ENCODE measurements at places on chromosomes 2 and 18.

DNA sequence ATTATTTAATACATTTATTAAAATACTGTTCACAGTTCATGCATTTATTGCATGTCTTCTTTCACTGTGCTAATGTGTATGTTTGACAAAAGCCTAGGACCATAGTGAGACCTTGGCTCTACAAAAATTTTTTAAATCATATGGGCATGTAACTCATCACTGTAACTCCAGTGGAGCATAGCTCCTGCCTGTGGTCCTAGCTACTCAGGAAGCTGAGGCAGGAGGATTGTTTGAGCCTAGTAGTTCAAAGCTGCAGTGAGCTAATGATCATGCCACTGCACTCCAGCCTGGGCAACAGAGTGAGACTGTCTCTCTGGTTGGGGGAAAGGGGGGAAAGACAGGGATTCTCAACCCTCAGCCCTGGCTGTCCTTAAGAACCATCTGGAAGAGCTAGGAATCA, 137.8 kb downstream of the PRKCE start:
- no peak for DNase-seq

DNA sequence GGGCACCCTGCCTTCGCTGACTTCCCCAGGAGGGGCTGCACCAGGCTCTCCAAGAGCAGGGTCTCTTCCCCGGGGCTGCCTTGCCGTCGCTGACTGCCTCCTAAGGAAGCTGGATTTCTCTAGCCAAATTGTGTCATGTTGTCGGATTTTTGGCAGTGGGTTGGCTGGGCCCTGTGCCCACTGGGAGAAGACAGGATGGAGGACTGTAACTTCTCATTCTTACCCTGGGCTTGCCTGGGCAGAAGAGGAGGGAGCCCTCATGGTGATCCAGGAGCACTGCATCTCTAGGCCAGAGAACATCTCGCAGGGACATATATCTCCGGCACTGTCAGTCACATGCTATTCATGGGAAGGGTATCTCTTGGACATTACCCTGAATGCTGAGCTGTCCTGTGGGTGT, 6.3 kb downstream of the MYO7B start:
- DNase-seq = no peak

DNA sequence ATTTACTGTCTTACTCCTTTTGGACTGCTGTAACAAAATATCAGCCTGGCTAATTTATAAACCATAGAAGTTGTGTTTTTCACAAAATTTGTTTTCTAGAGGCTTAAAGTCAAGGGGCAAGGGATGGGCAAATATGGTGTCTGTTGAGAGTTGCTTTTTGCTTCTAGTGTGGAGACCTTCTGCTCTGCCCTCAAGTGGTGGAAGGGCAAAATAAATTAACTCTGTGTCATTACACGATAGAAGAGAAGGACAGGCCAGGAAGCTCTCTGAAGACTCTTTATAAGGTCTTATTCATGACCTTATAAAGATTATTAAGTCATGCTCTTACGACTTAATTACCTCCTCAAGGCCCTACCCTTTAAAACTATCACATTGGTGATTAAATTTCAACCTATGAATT, 181.2 kb upstream of the LRATD1 start:
- no peak for DNase-seq

GRCh38 chr2:37091873-37092272, 7.6 kb downstream of the GPATCH11 start:
- DNase-seq = no peak

GRCh38 chr2:20184067-20184938, 40.6 kb downstream of the SDC1 start:
- DNase-seq = no peak

GRCh38 chr2:95270541-95271081, 3.6 kb upstream of the PROM2 start:
- no peak for DNase-seq

DNA sequence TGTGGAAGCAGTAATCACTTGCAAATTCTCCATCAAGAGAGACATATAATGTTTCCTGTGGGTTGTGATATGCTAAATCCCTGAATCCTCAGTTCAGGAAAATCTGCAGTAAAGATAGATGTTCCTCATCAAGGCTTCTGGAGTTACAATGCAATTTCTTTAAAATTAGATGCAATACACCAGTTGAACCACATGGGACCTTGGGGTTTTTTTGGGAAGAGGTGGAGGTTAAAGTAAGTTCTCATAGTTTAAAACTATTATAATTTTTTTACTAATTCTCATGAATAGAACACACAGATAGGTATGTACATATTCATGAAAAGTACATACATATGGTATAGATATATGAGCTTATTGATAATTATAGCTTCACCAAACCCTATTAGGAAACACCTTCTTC, 496.2 kb downstream of the SATB2 start:
- no peak for DNase-seq

DNA sequence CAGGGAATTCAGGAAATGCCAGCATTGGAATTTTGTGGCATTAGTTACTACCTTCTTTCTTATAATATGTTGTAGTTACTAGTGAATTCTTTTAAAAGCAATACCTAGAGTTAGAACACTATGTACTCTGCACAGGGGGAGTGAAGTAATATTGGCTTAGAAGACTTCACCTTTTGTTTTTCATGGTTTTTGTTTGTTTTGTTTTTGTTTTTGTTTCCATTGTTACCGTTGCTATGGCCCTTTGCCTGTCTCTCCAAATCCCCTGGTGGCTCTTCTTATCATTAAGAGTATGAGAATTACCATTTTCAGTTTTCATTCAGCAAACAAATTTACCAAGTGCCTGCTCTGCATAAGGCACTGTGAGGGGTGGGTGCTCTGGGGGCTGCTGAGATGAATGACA, 160.1 kb downstream of the HAUS1 start:
- DNase-seq = no peak

GRCh38 chr18:12371590-12371989, 5.4 kb downstream of the AFG3L2 start:
- DNase-seq = no peak

GRCh38 chr18:63477968-63478367, 1.2 kb downstream of the SERPINB5 start:
- DNase-seq = no peak

DNA sequence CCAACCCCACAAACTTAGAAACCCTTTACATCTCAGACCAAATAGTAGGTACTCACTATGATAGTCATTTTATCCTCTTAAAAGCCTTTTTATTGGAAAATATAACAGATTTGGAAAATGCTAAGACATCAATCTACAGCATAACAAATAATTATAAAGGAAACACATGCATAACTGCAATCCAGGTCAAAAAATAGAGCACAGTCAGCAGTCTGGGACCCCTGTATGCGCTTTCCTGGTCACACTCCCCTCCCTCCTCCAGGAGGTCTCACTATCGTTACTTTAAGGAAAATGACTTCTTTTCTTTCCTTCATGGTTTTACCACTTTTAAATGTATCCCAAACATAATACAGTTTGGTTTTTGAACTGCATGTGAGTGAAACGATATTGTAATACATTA, 90.5 kb upstream of the CCDC150 start:
- no peak for DNase-seq

DNA sequence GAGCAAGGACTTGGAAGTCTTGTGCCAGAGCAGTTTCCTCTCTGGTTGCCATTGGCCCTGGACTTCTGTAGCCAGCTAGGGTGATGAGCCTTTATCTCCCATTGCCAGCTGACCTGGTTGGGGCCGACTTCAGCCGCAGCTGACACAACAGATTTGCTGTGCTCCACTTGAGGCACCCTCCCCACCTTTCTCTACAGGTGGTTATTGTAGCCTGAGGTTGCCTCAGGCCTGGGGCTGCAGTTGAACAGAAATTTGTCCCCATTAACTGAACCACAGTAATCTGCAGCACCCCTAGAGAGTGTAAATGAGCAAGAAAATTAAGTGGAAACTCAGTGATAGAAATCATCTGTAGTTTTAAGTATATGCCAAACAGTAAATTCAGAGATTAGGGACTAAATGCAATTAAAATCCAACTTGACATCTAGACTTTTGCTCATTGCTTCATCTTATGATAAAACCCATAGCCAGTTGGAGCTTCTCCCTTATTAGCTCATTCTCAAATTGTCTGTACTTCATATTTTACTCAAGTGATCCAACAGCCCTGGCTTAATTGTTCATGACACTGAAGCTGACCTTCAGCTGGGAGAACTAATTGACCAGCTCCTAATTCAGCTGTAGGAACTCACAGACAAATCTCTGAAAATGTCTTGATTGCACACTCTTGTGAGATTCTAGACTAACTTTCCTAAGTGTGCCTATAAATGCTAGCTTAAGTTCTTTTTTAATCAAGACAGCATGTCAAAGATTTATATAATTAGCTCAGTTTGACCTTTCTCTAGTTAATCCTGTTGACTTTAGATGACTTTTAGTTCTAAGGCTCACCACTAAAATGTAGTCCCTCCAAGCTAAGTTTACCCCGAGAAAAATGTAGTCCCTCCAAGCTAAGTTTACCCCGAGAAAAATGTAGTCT, 48.9 kb downstream of the COPS8 start:
- no peak for DNase-seq

GRCh38 chr18:63284827-63285733, 34.5 kb downstream of the BCL2 start:
- DNase-seq = no peak

- no peak for DNase-seq
Measured at GRCh38 chr2:124542932-124543640, 518.0 kb downstream of the CNTNAP5 start.

- DNase-seq = no peak
Measured at GRCh38 chr18:61900504-61901281, 7.9 kb upstream of the RNF152 start.

GRCh38 chr18:7666195-7666776, 99.2 kb downstream of the PTPRM start:
- DNase-seq = no peak

DNA sequence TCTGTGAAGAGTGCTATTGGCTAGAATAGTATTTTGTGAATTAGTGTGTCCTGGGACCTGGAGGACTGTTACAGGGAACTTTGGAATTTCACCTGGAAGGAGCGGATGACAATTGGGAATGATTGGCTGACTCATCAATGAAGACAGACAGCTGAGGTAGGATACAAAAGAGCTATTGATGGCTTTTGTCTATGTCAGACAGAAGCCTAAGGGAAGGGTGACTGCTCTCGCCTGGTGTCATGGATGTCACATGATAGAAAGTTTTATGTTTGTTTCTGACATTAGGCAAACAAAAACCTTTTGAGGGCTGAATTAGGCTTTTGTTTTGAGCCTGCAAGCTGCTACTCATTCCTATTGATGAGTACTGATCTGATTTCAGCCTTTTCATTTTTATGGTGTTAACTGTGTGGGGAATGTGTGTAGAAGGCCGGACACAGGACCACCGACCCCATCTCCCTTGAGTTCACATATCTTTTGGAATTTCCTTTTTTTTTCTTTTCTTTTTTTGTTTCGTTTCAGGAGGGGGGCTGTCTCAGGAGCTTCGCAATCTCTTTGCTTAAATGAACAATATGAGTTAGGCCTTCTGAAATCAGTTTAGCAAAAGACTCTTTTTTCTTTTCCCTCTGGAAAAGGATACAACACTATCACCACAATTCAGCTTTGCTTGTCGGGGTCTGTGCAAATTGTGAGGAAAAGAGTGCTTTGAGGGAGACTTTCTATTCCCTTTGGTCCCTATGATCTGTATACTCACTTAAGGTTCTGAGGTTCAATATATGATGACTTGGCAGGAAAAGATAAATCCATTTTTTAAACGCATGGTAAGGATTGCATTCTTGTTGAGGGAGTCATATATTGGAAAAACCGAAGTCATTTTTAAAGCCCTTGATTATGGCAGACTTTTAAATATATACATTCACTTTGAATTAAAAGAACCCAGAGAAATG, 207.9 kb upstream of the FIGN start:
- DNase-seq = no peak

- no peak for DNase-seq
Measured at GRCh38 chr2:130949954-130950353, 113.2 kb downstream of the ARHGEF4 start.

DNA sequence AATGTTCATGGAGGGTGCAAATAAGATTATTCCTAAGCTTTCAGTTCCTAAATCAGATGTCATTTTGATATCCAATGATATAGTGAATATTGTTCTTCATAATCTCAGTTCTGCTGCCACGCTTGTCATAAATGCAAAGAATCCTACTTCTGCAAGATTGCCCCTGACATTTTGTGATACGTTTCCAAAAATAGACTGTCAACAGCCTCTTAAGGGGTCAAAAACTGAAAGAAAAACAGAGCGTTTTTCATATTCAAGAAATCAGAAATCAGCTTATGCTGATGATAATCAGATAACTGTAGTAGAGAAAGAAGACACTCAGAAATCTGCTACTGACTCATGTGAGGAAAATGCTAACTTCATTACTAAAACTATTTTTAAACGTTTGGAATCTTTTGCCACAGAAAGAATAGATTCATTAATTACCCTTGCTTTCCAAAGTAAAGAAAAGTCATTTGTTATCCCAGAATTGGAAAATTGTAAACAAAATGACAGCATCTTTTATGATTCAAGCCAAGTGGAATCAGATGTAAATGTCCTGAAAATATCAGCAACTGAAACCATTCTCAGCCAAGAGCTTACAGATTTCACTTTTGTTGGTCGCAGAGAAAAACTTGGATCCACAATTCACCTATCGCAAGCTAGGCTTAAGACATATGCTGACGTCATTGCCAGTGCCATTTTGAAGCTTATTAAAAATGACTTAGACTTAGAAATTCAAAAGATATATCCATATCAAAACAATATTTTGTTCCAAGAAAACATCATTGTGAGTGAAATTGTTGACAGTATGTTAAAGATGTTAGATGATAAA, 55.1 kb downstream of the FSIP2 start:
- no peak for DNase-seq

- DNase-seq = no peak
Measured at GRCh38 chr18:13032173-13032572, 41.0 kb downstream of the CEP192 start.

All from activated naive CD4-positive, alpha-beta T cell (primary cell).